ENCODE measurements at places on chromosomes 2 and 18. TPM values are rescaled to one million over a fixed set of nuclear protein-coding genes. Genes with fewer than 3 reads are reported as not detected.

DNA sequence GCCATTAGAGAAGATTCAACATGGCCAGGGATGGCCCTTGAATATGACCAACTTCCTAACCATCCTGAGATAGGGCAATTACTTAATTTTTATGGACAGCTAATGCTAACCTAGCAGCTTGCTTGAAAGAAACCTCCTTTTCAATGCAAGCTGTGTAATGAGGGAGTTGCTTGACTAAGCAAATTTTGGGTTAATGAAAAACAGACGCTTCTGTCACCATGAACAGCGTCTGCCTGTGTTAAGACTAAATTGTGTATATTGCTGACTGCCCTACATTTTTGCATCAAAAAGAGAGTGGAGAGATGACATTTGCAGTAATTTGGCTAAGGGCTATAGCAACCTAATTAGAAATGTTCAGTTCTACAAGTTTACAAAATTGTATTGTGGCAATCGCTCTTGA lies 319.2 kb upstream of the LRATD1 start:
- DNase-seq: no peak

DNA sequence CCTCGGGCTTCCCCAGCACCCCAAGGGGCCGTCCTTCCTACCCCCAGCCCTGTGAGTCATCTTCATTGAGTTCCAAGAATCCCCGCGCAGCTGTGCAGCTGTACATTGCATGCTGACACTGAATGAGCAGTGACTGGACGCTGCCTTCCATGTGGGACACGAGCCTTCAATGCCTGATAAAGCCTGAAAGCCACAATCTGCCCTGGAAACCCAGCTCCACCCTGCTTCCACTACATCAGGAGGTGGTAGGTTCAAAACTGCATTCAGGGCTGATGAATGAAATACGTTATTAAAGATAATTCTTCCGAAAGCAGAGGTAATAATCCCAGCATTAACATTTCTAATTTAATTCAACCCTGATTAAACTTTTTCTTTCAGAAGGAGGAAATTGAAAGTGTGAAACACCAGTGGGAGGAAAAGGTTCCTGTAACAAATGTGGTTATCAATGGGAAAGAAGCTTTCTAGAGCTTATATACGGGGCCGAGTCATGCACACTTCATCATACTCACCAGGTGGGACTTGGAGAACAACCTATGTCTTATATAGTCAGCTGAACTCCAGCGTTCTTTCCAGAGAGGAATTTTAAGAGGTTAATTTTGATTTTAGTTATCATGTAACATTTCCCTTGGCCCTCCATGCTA lies 360.1 kb downstream of the LPIN1 start:
- DNase-seq: no peak

DNA sequence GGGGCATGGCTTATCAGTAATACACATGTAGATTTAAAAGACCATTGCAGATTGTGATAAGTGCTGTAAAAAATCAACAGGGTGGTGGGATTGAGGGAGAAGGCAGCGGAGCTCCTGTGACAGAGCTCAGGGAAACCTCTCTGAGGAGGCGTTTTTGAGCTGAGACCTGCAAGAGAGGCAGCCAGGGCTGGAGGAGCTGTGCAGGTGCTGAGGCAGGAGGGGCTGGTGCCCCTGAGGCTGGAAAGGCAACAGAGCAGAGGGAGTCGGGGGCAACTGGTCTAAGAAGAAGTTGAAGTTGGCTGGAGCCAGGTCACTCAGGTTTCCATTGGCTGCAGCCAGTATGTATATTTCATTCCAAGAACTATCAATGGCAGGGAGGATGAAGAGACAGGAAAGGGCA lies 47.6 kb downstream of the KLHL29 start:
- DNase-seq: no peak

GRCh38 chr2:36918307-36918706 lies 48.0 kb downstream of the STRN start:
- no peak for DNase-seq

GRCh38 chr2:27891673-27892105 lies 1.2 kb downstream of the BABAM2 start:
- no peak for DNase-seq

DNA sequence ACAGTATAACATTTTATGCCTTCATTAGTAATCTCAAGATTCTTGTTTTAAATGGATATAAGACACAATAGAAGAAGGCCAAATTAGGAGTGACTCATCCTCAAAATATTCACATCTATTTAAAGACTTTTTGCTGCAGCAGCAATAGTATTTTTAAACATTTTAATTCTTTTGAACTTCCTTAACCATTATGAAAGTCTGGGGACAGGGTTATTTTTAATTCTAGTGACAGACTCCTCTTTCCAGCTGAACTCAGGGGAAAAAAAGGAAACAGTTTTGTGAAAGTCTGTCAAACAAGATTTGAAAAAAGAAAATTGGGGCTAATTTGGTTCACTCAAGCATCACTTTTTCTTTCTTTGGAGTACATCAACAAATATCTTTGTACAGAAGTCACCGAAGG lies 541.8 kb downstream of the NUP35 start:
- DNase-seq: no peak

CYP26B1 gene
- 16.4 TPM for total RNA-seq
